Calu3 (cell line): ENCODE measurements at places on chromosomes 11 and 22. TPM values are rescaled to one million over a fixed set of nuclear protein-coding genes. Genes with fewer than 3 reads are reported as not detected.

Gene ZNF280B
- 4.0 and 4.6 TPM in 2 replicates for total RNA-seq

DNA sequence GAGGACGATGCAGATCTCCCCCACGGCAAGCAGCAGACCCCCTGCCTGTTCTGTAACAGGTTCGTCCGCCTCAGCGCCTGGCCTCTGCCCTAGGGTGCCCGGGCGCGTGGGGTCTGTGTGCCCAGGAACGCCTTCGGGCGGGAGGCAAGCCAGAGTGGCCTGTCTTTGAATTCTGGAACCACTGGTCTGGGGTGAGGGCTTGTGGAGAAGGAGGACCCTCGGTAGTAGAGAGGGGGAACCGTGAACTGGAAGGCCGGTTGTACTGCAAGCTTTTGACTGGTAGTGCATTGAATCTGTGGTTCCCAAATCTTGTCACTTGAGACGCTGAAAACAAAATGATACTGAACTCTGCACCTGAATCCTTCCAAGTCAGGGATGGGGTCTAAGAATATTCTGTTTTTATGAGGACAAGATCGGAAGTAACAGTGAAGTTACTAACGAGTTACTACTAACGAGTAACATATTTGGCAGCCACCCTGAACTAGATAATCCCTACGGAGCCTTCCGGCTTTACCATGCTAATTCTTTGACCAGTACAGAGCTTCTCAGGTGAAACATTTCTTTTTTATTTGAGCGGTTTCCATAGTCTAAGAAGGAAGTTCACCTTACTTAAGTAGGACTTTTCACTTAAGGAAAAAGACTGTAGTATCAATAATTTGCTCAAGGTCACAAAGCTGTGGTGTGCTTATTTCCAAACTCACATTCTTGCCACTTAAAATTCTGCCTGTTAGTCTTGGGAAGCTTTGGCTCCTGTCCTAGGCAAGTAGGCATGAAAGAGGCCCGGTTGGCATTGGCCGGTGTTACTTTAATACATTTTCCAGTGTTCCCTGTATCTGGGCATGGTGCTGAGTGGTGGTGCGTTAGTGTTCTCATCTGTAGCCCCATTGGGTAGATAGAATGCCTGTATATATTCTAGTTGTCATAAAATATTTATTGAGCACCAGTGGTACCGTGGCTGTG lies 860 bp downstream of the PRMT3 start:
- peak; percentile 38 for DNase-seq
- H3K36me3 ChIP-seq, result peaks cover 44% of the 10 kb centered on the region
- peak overlapping the region; percentile 99 for H3K4me3 ChIP-seq

GRCh38 chr22:21696115-21696514 lies 30.3 kb downstream of the PPIL2 start:
- peaks cover 48% of the 10 kb centered on the region for H3K36me3 ChIP-seq
- H3K4me1 ChIP-seq, result peaks cover under 1% of the 10 kb centered on the region
- no peak overlapping the region for H3K4me3 ChIP-seq
- no peaks in the 10 kb centered on the region for H3K27me3 ChIP-seq
- DNase-seq, result no peak

DNA sequence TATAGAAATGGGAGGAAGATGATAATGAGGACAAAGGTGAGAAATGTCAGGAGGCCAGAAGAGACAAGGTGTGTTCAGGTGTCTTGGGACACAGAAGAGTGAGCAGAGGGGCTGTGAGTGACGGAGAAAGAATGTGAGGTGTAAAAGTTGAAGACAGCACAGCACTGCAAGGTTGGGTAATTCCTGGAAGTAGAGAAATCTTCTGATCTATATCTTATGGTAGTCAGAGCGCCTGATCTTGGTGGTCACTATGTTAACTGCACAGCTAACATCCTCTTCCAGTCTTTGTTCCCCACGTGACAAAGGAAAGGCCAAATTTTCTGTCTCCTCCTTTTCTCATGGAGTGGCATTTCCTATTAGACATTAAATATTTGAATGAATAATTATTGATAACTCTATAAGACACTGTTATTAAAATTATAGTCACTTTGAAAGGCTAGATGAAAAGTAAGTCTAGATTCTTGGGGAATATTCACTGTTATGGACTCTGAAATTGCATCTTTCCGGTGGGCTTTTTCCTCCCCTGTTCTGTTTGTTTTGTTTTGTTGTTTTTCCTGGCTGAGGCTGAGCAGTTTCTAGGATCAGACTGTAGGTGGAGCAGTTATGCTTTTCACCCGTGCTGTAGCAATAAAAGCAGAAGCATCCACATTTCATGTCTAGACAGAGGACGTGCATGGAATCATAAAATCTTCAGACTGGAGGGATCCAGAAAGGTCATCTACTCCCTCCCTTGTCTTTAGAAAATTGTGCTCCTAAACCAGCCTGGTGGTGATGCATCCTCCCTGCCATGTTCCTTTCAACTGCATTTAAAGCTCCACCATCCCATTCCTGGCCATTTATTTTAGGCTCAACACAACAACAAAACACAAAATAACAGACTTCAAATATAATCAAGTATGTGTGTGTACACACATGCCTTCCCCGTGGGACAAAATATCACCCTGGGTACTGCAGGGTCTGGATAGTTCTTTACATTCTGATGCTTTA lies 26.6 kb downstream of the SC5D start:
- H3K4me1 ChIP-seq, result no peaks in the 10 kb centered on the region
- peaks cover 22% of the 10 kb centered on the region for H3K27me3 ChIP-seq
- DNase-seq, result peak; percentile 5
- H3K4me3 ChIP-seq, result no peak overlapping the region

Gene HEPACAM
- not detected in 2 replicates for total RNA-seq

Gene OR52I1
- total RNA-seq, result not detected in 2 replicates
